ENCODE measurements at places on chromosomes 5 and 9. TPM values are rescaled to one million over a fixed set of nuclear protein-coding genes. Genes with fewer than 3 reads are reported as not detected.

The PCDHGA12 gene
- 9.7 TPM for total RNA-seq

The GTF2H2C gene
- 32.8 TPM for total RNA-seq

The DMXL1 gene
- 21.5 TPM for total RNA-seq

The CARTPT gene
- not detected for total RNA-seq

The UHRF2 gene
- total RNA-seq = 55.3 TPM

The SLC36A2 gene
- not detected for total RNA-seq

The NFIB gene
- 2.2 TPM for total RNA-seq

The QSOX2 gene
- total RNA-seq = 5.9 TPM

The FOXD4L5 gene
- under 0.01 TPM for total RNA-seq

The F2RL1 gene
- 9.4 TPM for total RNA-seq

The LHX3 gene
- total RNA-seq = not detected

The ZNF608 gene
- 15.1 TPM for total RNA-seq

The PIP5K1B gene
- not detected for total RNA-seq

The TMEM232 gene
- 0.56 TPM for total RNA-seq

The PCDHB2 gene
- total RNA-seq = 0.36 TPM

The CDX1 gene
- 0.18 TPM for total RNA-seq

The N4BP3 gene
- total RNA-seq = under 0.01 TPM
